ENCODE measurements at places on chromosomes 12 and 14.

- DNase-seq: no peak
Measured at GRCh38 chr12:11916771-11917170, 154.0 kb upstream of the BCL2L14 start.

GRCh38 chr12:75505706-75506312, 5.6 kb downstream of the KRR1 start:
- DNase-seq: no peak

GRCh38 chr14:64729386-64730060, 25.3 kb downstream of the PLEKHG3 start:
- DNase-seq: no peak

DNA sequence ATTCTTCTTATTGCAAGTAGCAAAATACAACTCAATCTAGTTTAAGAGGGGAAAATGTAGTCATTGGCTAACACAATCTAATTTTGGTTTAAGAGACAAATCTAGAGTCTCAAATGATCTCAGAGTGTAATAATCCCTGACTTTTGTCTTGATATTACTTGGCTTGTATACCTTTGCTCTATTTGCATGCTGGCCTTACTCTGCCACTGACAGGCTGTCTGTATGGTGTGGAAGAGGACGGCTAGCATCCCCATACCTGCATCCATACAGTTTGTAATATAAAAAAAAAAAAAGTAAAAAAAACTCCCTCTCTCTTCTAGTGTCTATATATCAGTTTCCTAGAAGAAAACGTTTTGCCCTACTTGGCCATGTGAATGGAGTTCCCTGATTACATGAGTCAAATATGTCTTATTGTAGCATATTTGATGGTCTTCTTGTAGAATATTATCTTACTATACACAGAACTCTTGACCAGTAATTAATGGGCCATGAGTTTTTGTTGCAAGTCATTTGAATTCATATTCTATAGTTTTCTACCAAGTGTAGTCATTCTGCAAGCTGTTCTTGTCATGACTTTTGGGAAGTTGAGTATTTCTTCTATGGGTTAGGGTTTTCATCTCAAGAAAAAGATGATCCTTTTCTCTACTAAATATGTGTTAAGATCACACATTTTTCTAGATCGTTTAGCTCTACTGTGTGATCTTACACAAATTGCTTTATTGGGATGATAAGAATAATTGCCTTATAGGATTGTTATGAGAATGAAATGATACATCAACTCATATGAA, 8.2 kb downstream of the HIF1A start:
- no peak for DNase-seq

- no peak for DNase-seq
Measured at GRCh38 chr14:68784226-68784910, 8.5 kb downstream of the ZFP36L1 start.

GRCh38 chr14:21043387-21043973, 1.3 kb downstream of the RNASE7 start:
- DNase-seq: no peak

Measured in HL-60 (cell line).